ENCODE measurements at places on chromosomes 2 and 18.

DNA sequence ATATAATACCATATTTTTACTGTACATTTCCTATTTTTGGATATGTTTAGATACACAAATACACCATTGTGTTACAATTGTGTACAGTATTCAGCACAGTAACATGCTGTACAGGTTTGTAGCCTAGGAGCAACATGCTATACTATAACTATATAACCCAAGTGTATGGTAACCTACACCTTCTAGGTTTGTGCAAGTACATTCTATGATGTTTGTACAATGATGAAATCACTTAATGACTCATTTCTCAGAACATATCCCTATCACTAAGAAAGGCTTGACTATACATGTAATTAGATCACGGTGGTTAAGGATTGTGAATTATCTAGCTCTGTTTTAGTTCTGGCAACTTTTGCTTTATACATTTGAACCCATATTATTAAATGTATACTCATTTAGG, 31.3 kb downstream of the NPHP1 start:
- DNase-seq: no peak

DNA sequence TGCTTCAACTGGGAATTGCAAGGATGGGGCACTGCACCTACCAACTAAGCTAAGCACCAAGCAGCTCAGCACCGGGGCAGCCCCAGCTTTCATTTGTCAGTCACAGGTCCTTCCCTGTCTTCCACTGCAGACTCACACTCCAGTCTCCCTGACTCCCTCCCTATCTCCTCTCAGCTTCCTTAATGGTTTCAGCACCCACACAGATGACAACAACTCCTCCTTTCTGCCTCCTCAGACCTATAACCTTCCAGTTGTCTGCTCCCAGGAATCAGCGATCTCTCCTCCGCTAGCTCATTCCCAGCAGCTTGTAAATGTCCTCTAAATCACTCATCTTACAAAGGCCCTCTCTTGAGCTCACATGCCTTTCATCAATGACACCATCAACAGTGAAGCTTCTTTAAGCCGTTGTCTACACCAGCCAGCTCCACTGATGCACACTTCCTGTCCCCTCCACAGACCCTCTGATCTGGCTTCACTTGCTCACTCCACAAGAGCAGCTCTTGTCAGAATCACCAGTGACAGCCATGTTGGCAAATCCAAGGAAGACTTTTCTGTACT, 32.1 kb downstream of the CLASP1 start:
- no peak for DNase-seq

GRCh38 chr2:24214880-24215279, 40.0 kb downstream of the FAM228A start:
- DNase-seq: no peak

DNA sequence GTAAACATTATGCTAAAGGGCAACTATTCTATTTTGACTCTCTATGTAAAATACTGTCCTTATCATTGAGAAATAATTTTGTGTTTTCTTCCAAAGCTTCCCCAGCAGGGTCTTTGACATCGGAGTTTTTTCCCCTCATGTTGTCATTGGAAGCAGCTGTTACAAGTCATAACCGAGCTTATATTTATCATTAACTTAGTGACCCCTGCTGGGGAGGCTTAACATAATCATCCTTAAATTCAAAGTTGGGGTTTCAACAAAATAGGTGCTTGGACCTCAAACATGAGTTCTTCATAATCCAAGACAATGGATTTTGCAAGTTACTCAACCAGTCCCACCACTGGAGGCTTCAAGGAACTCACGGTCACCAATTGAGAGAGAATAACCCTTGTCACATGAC, 330.9 kb downstream of the DCC start:
- DNase-seq: no peak

- DNase-seq: no peak
These were observed 66.7 kb downstream of the TMX3 start for GRCh38 chr18:68648191-68648590.

DNA sequence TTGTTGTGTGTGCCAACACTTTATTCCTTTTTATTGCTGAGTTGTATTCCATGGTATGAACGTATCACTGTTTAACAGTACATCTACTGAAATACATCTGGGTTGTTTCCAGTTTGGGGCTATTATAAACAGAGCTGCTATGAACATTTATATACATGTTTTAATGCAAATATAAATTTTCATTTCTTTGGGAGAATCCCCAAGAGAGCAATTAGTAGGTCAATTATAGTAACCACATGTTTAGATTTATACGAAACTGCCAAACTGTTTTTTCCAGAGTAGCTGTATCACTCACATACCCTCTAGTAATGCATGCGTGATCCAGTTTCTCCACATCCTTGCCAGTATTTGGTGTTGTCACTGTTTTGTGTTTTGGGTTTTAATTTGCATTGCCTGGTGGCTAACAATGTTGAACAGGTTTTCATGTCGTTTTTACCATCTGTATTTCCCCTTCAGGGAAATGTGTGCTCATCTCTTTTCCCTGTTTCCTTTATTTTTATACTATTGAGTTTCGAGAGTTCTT, 81.0 kb downstream of the TMEM131 start:
- no peak for DNase-seq

Measured in endodermal cell (in vitro differentiated cells).